ENCODE measurements at places on chromosomes 11 and 22.

GRCh38 chr22:17795661-17796548 lies 21.6 kb upstream of the BID start:
- DNase-seq = no peak

DNA sequence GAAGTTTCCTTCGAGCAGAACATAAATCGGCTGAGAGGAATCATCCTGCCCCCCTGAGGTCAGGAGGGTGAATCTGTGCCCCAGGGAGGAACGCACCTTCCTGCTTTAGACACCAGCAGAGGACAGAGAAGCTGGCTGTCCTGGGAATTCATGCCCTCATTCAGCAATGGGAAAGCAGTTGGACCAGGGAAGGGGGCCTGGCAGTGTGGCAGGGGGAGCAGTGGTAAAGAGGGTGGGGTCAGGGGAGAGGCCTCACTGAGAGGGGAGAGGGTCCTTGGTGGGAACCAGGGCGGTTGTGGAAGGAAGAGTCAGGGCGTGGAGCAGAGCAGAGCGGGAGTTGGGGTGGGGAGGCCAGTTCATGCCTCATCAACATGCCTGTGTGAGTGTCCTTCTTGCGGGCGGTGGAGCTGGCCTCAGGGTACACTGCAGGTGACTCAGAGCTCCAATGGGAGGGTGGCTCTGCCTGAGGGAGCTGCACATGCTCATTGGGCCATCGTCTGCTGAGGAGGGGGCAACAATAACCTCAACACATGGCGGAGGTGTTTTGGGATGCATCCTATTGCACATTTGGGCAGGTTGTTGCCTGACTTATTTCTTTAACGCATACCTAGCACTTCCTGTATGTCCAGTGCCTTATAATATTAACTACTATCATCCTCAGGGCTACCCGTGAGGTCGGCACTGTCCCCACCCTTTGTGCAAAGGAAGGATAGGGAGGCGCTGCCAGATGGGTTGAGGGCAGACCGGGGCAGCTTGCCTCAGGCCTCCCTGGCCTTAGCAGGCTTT lies 23.2 kb downstream of the MED15 start:
- peak; percentile 55 for DNase-seq

DNA sequence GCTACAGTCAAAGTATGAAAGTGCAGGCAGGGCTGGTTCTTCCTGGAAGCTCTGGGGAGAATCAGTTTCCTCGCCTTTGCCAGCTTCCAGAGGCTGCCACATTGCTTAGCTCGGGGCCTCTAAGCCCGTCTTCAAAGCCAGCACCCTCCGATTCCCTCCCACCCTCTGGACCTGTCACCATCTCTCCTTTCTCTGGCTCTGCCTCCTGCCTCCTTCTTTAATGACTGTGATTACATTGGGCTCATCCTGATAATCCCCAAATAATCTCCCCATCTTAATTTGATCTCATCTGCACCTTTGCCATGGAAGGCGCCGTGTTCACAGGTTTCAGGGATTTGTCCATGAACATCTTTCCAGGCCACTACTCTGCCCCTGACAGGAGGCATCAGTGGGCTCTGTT lies 42.5 kb downstream of the MCM5 start:
- no peak for DNase-seq

- no peak for DNase-seq
Measured at GRCh38 chr22:44316393-44317122, 3.8 kb upstream of the SHISAL1 start.

- DNase-seq = no peak
Measured at GRCh38 chr11:17596310-17596669, 49.2 kb downstream of the OTOG start.

- DNase-seq = no peak
Measured at GRCh38 chr22:38710351-38710750, 4.6 kb downstream of the GTPBP1 start.

- DNase-seq = no peak
Measured at GRCh38 chr11:2525941-2526807, 81.4 kb downstream of the KCNQ1 start.

- DNase-seq = no peak
Measured at GRCh38 chr11:45560155-45560912, 105.1 kb downstream of the CHST1 start.

DNA sequence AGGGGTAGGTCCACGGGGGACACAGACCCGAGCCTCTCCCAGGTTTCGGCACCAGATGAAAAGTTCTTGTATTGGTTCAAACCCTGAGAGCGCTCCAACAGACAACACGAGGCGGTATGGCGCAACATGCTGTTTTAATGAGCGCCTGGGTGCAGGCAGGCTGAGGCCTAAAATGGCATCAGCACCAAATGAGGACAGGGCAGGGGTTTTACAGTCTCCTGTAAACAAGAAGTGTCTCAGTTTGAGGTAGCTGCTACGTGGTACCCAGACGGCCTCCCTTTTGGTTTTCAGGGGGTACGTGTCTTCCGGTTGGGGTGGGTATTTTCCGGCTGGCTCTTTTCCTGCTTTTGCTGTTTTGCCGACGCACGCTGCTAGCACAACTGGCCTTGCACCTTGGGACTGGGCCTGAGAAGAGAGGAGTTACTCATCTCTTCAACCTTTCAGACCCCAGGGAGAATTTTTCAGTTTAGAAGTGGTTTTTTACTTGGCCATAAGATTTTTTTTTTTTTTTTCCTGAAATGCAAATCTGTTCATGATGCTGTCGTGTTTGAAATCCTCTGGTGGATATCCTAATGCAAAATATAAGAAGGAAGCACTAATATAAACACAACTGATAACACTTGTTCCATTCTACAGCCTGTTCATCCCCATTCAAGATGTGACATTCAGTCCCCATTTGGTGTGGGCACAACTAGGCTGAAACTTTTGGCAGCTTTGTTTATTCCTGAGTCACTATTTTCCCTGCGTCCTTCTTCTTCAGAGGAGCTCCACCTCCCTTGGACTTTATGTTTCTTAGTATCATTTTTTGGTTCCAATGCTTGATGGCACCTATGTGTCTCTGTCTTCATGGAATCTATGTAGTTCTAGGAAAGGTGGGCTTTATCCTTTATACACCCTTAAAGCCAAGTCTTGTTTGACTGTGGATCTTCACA lies 6.5 kb downstream of the PPFIBP2 start:
- no peak for DNase-seq

GRCh38 chr11:12176410-12176809 lies 66.0 kb downstream of the MICAL2 start:
- DNase-seq = no peak

DNA sequence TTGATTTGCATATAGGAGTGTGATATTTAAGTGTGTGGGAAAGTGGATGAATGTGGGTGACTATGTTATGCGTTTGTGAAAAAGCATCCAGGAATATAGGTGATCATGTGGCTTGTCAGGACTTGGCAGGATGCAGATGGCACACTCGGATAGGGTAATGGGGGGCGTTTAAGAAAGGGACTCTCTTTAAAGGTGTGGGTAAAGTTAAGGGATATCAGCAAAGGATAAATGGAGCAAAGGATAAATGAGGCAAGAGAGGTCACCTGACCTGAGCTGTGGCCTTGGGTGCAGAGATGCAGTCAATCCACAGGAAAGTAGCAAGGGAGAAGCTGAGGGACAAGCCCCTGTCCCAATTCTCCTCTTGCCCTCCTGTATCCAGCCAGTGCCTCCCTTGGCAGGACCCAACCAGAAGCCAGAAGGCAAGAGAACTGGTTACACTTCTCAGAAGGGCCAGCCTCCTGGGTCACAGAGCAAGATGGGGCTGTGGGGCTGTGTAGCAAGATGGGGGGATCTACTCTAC lies 47.5 kb upstream of the GRAMD1B start:
- no peak for DNase-seq

- no peak for DNase-seq
Measured at GRCh38 chr11:80136991-80137390, 696.2 kb upstream of the TENM4 start.

GRCh38 chr11:95035316-95035715 lies 10.3 kb downstream of the KDM4E start:
- no peak for DNase-seq
